Adipocyte (in vitro differentiated cells): ENCODE measurements at places on chromosomes 12 and 14.
A peak's percentile ranks its signal among the peaks of the same experiment; 100 is the strongest.

DNA sequence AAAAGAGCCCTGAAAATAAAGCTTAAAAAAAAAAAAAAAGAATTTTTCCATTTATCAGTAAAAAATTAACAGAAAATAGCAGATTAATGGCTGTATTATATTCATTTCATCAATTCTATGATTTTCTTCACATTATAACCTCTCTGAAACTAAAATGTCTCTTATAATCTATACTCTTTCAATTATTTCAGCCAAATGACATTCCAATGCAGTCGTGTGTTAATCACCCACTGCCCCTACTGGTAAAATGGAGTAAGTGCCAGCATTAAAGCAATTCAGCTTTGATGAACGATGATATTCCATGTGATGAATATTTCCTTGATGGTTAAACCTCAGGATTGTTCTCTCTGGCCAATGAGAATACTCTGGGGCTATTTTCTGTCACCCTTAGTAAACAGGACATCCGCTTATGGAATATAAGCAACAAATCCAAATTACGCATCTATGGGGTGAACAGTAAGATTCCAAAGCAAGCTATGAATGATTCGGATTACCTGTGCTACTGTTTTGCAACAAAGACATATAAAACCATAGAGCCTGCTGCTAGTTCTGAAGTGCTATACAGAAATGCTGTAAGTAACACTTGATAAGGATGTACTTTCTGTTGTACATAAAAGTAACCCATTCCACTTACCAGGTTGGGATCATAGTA, 20.3 kb upstream of the SYCP3 start:
- DNase-seq, result peak; percentile 68

- no peak for DNase-seq
Measured at GRCh38 chr14:101521473-101521915, 39.8 kb upstream of the DIO3 start.

DNA sequence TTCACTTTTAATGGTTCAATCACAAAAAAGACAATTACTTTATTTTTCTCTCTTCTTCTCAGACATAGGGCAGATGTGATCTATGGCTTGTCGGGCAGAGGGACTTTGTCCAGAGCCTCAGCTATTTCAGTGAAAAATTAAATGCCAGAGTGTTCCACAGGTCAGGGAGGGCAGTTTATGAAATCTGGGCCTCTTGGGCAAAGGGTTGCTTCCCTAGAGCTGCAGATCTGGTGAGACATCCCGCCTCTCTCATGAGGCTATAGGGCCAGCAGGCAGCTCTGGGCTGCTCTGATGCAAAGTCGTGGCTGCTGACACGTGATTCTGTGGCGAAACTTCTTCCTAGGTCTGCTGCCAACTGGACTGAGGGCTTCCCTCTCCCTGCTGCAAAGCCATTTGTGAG, 6.0 kb downstream of the CLMN start:
- DNase-seq, result peak; percentile 66

- no peak for DNase-seq
Measured at GRCh38 chr12:90611048-90611447, 343.9 kb downstream of the CCER1 start.

DNA sequence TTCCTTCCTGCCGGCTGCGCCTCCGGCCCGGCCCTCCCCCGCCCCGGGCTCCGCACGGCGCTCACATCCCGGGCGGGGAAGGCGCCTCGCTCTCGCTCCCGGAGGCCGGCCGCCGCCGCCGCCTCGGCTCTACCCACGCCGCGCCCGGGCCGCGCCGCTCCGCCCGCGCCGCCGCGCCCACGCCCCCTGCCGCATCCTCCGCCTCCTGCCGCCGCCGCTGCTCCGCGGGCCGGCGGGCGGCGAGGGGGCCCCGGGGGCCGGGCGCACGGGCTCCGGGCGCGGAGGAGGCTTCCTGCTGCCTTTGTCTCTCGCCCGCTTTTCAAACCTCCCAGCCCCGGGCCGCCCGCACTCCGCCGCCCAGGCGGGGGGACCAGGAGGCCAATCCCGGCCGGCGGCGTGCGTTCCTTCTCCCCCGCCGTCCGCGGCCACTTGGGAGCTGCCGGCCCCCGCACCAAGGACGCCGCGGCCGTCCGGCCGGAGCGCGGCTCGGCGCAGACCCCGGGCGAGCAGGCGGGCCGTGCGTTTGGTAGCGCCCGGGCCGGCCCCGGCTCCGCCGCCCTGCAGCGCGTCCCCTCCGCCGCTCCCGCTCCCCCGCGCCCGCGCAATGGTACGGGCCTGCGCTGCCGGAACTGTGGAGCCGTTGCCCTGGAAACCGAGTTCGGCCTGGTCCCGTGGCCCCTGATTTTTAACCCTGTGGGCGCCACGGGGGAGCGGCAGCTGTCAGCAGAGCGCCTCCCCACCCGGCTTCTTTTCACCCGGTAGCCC, at the start of gene FBXL14:
FBXL14 (minus strand) TSS at position 321 of the 765 bp plus-strand sequence. CDS start 515 bp downstream, outside the sequence.
- DNase-seq, result peak; percentile 94

GRCh38 chr14:54026671-54027070, 70.0 kb upstream of the BMP4 start:
- DNase-seq, result no peak

- DNase-seq, result peak; percentile 34
Measured at GRCh38 chr12:20282401-20282800, 85.9 kb upstream of the PDE3A start.

GRCh38 chr14:77201696-77202095, 20.1 kb downstream of the TMEM63C start:
- DNase-seq, result no peak

GRCh38 chr12:79848339-79848738, 86.6 kb downstream of the PPP1R12A start:
- no peak for DNase-seq

DNA sequence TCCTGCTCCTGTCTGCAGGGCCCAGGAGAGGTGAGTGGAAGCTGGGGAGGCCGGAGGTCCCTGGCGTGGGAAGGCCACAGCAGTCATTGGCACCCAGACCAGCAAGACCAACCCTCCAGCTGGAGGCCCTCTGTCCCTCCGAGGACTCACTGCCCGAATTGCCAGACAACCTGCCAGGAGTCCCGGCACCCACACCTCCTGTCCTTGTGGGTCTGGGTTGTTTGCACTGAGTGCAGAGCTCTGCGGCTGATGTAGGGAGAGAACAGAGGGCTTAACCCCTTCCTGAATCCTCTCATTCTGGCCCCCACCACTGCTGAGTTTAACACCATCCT, 204.9 kb downstream of the KIF26A start:
- no peak for DNase-seq

- DNase-seq, result no peak
Measured at GRCh38 chr14:20377171-20377570, 33.7 kb downstream of the PARP2 start.

DNA sequence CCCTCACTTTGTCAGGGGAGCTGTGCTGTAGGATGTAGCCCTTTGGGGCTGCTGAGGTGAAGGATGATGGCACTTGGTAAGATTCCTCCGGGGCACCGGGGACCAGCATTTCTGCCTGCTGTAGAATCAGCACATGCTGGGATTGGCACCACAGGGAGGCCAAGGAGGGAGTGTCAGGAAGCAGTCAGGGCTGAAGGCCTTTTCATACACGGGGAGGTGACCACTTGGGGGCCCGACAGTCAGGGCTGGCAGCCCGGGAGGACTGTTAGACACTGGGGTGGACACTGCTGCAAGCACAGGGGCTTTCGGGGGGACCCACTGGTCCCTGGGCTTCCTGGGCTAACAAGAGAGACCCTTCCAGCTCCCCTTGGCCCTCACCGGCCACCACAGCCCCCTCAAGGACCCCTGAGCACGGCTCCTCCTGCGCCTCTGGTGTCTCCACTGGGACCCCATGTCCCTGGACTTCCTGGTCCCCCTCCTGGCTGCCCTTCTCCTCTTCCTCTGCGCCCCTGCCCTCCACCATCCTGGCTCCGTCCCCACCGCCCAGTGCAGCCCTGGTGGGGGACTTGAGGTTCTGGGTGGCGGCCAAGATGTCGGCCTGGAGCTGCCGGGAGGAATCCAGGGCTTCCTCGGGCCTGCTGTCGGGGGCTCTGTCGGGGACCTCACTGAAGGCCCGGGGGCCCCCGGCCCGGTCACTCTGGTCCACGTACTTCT, 6.5 kb downstream of the TMEM119 start:
- no peak for DNase-seq

GRCh38 chr12:127296591-127296990, 970.4 kb upstream of the TMEM132C start:
- DNase-seq, result no peak

DNA sequence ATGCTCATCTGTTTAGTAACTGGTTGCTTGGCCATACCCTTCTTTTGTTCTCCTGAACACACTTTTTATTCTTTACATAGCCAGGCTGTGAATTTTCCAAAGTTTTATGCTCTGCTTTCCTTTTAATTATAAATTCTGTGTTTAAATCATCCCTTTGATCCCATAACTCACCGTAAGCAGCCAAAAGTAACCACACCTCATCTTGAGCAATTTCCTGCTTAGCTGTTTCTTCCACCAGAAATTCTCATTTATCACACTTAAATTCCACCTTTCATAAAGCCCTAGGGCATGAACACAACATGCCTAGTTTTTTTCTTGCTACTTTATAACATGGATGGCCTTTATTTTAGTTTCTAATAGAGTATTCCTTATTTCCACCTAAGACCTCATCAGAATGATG, 510.7 kb downstream of the C12orf50 start:
- no peak for DNase-seq

- peak; percentile 32 for DNase-seq
Measured at GRCh38 chr14:89681086-89682018, 264.3 kb upstream of the FOXN3 start.

DNA sequence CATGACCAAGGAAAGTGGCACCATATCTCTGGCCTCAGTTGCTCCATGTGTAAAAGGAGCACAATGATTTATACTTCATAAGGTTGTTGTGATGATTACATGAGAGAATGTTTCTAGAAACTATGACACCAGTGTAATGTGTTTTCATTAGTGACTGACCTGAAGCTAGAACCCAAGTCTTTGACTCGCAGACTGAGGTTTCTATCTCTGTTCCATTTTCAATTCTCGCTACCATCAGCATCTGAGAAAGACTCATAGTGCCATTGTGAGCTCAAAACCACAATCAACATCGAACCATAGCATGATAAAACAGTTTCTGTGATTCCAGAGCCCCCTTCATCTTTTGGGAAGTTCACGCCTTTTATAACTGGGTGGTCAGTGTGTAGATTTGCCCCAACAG, 53.8 kb downstream of the STAB2 start:
- no peak for DNase-seq

DNA sequence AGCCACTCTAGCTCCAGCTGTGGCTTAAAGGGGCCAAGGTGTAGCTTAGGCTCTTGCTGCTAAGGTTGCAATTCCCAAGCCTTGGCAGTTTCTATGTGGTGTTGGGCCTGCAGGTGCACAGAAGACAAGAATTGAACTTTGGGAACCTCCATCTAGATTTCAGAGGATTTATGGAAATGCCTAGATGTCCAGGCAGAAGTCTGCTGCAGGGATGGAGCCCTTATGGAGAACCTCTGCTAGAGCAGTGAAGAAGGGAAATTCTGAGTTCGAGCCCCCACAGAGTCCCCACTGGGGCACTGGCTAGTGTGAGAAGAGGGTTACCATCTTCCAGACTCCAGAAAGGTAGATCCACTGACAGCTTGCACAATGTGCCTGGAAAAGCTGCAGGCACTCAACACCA, 694.7 kb downstream of the SLC16A7 start:
- no peak for DNase-seq

GRCh38 chr14:42023452-42023851, 416.8 kb downstream of the LRFN5 start:
- no peak for DNase-seq

DNA sequence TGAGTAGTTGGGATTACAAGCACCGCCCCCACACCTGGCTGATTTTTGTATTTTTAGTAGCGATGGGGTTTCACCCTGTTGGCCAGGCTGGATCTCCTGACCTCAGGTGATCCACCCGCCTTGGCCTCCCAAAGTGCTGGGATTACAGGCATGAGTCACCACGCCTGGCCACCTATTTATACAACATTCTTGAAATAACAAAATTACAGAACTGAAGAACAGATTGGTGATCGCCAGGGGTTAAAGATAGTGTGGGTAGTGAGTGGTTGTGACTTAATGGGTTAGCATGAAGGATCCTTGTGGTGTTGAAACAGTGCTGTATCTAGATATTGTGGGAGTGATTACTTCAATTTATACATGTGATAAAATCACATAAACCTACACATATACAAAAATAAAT, 7.4 kb downstream of the GLIPR1L1 start:
- DNase-seq, result no peak

- DNase-seq, result no peak
Measured at GRCh38 chr12:82838131-82838551, 151.4 kb downstream of the TMTC2 start.

DNA sequence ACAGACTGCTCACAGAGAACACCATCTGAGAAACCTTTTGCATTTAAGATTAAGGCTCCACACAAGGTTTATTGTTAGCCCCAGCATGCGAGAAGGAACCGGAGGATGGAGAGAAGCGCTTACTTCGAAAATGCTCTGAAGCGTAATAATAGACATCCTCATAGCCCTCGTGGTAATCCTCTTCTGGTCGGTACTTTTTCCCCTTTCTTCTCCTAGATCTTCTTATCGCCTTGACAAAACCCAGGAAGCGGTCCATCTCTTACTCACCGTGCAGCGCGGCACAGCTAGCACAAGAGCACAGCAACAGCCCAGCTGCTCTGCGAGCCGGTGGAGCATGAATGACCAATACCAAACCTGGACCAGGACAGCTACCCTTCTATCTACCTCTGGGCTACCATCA, 125.1 kb upstream of the GRIP1 start:
- no peak for DNase-seq

- DNase-seq, result no peak
Measured at GRCh38 chr14:58815794-58816193, 178.0 kb downstream of the DACT1 start.

DNA sequence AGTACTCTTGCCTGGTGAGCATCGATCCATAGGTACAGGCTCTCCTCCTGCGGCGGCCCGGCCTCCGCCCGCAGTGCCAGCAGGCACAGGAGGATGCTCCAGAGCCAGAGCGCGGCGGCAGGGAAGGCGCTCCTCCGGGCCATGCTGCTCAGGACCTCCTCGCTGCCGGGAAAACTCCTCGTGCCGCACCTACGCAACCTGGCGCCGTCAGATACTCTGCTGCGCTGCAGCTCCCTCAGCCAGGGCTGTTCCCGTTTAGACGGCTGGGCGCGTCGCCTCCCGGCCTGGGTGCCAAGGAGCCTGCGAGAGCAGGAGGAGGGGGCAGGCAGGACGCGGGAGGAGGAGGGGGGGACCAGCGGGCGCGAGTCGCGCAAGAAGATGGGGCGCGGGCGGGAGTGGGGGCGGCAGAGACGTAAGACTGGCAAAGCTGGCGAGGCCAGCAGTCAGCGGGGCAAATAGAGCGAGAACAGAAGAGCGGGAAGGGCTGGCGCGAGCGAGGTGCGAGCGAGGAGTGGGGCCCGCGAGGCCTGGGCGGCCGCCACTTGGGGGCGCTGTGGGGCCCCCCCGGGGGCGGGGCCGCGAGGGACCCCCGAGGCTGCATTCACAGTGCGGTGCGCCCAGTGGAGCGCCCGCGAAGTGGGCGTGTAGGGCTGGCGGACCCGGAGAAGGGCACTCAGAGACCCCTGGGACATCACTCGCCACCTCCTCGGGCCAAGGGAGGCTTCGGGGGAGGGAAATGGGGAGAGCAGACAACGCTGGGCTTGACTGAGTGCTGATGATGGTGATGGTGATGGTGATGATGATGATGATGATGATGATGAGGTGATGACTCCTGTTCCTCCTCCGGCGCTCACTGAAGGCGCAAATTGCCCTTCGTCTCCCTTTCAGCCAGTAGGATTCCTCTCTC, at the start of gene WIF1:
WIF1 (minus strand) TSS at position 257 of the 907 bp plus-strand sequence; CDS start at position 143, 114 bp downstream.
- DNase-seq, result peak; percentile 19
